Activated T-cell treated with anti-CD3 and anti-CD28 coated beads, Interleukin-2, amount 50 U/mL, for 72 hours (primary cell): ENCODE measurements at places on chromosomes 5 and 9. TPM values are rescaled to one million over a fixed set of nuclear protein-coding genes. Genes with fewer than 3 reads are reported as not detected.

DNA sequence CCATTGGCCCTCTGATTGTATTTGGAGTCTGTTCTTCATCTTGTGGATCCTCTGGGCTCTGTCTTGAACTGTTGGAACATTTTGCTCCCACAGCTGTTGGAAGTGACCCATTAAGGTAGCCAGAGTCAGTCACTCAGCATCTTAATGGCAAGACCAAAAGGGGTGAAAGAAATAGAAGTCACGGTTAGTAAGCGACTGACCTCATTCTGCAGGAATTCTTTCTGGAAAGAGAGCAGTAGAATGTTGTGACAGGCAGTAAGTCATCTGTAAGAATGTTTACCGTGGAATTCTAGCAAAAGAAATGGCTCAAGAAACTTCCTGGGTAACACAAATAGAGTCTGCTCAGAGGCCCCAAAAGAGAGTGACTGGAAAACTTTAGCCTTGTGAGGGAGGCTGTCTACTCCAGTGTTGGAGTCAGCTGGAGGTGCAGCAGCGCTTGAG is 28.6 kb upstream of the TNC start:
- no peaks in the 10 kb centered on the region for H3K4me1 ChIP-seq
- no peak overlapping the region for H3K27ac ChIP-seq
- no peak overlapping the region for H3K4me3 ChIP-seq
- peaks cover 44% of the 10 kb centered on the region for H3K27me3 ChIP-seq

GRCh38 chr9:19787672-19788071 is 1.2 kb downstream of the SLC24A2 start:
- no peak for DNase-seq
- H3K36me3 ChIP-seq, result no peaks in the 10 kb centered on the region
- H3K4me1 ChIP-seq, result no peaks in the 10 kb centered on the region
- H3K27ac ChIP-seq, result no peak overlapping the region

PCDHGA10 gene
- 0.12 TPM for total RNA-seq

GLDC gene
- 5.2 TPM for total RNA-seq

GRCh38 chr5:33401482-33402390 is 39.0 kb upstream of the TARS1 start:
- no peaks in the 10 kb centered on the region for H3K36me3 ChIP-seq
- no peak overlapping the region for H3K27ac ChIP-seq
- H3K4me3 ChIP-seq, result no peak overlapping the region
- DNase-seq, result no peak
